ENCODE measurements at places on chromosomes 1 and 21.

DNA sequence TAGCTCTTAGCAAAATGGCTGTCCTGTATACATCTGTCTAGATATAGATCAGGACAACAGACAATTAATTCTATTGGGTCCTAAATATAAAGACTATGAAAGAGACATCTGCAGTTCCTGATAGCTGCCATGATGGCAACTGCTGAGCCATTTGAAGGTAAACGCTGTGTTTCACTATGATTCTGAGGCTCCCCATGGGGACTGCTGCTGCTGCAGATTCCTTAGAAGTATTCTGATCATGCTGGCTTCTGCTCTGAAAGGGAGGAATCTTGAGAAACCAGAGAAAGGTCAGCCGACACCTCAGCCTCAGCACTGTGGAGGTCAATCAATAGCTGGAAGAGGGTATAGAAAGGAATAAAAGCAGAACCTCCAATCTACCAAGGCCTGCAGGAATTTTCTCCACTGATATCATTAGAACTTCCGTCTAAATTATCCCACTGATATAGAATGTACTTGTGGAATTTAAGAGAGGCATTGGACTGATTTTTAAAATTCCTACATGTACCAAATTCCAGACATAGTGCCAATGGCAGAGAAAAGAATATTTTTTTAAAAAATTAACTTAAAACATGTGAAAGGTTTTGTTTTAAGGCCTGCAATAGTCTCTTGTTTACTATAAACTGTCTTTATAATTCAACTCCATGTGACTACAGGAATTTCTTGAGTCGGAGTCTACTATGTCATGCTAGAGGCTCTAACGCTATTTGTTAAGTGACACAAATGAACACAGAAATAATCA, 53.2 kb downstream of the DDAH1 start:
- no peak for DNase-seq

GRCh38 chr1:180623579-180624347, 8.1 kb upstream of the XPR1 start:
- DNase-seq = no peak

- DNase-seq = no peak
Observed at GRCh38 chr21:35316933-35317332, 267.8 kb upstream of the RUNX1 start.

DNA sequence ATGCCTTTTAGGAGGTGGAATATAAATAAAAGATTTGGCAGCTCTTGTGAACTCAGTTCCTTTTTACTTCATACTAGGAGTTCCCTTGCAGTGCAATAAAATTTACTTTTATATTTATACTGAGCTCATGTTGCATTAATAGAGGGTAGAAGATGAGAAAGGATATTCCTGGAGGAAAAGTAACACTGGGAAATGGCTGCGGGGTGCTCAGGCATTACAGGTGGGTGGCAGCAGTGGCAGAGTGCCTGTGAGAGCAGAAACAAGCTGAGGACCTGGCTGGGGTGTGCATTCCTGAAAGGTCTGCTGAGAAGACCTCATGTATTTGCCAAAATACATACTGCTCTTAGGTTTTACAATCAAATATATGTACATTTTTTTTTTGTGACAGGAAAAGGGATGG, 126.9 kb downstream of the COQ8A start:
- no peak for DNase-seq

GRCh38 chr1:160681066-160681890, 30.3 kb downstream of the CD48 start:
- peak; percentile 67 for DNase-seq

DNA sequence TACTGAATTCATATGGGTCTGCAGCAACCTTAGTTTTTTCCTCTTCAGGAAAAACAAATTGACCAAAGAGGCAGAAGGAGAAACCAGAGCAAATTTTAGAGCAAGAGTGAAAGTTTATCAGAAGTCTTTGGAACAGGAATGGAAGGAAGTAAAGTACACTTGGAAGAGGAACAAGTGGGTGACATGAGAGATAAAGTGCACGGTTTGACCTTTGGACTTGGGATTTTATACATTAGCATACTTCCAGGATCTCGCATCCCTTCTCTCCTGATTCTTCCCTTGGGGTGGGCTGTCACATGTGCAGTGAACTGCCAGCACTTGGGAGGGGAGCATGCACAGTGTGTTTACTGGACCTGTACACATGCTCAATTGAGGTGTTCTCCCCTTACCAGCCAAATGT, 754.8 kb upstream of the ADAMTS5 start:
- no peak for DNase-seq
